ENCODE measurements at places on chromosomes 3 and 15. TPM values are rescaled to one million over a fixed set of nuclear protein-coding genes. Genes with fewer than 3 reads are reported as not detected.

DNA sequence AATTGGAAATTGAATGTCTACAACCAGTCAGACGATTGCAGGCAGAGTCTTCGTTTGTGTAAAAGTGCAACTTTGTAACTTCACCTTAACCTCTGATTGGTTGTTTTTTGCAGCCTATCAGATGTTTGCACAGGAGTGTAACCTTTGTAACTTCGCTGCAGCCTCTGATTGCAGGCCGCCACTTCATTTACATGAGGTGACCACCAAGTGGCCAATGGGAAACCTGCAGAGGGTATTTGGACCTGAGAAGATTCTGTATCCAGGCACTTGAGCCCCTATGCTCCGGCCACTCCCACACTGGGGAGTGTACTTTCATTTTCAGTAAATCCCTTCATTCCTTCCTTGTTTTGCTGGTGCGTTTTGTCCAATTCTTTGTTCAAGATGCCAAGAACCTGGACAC is 68.1 kb upstream of the PFN2 start:
- no peaks in the 10 kb centered on the region for H3K4me1 ChIP-seq
- no peak overlapping the region for H3K27ac ChIP-seq
- H3K27me3 ChIP-seq: peaks cover 5% of the 10 kb centered on the region
- H3K4me3 ChIP-seq: no peak overlapping the region
- H3K36me3 ChIP-seq: no peaks in the 10 kb centered on the region
- no peak for DNase-seq

- no peaks in the 10 kb centered on the region for H3K27me3 ChIP-seq
- H3K4me1 ChIP-seq: peaks cover 11% of the 10 kb centered on the region
- no peak overlapping the region for H3K27ac ChIP-seq
- no peak for DNase-seq
Measured at GRCh38 chr15:42191610-42192346, 16.3 kb downstream of the VPS39 start.

The NDN gene
- 3.5 TPM for total RNA-seq

- no peaks in the 10 kb centered on the region for H3K27me3 ChIP-seq
- H3K4me1 ChIP-seq: no peaks in the 10 kb centered on the region
- DNase-seq: no peak
- no peak overlapping the region for H3K4me3 ChIP-seq
Measured at GRCh38 chr3:27607370-27607769, 114.8 kb downstream of the EOMES start.

- no peaks in the 10 kb centered on the region for H3K27me3 ChIP-seq
- no peak for DNase-seq
- H3K4me1 ChIP-seq: peaks cover 33% of the 10 kb centered on the region
Measured at GRCh38 chr3:16912400-16913263, 27.9 kb downstream of the PLCL2 start.

The ARNT2 gene
- not detected for total RNA-seq

GRCh38 chr3:179018808-179019207 is 52.8 kb downstream of the ZMAT3 start:
- peaks cover 36% of the 10 kb centered on the region for H3K4me1 ChIP-seq
- no peak for DNase-seq
- peaks cover 5% of the 10 kb centered on the region for H3K36me3 ChIP-seq
- H3K27me3 ChIP-seq: no peaks in the 10 kb centered on the region
- no peak overlapping the region for H3K4me3 ChIP-seq
- no peak overlapping the region for H3K27ac ChIP-seq

DNA sequence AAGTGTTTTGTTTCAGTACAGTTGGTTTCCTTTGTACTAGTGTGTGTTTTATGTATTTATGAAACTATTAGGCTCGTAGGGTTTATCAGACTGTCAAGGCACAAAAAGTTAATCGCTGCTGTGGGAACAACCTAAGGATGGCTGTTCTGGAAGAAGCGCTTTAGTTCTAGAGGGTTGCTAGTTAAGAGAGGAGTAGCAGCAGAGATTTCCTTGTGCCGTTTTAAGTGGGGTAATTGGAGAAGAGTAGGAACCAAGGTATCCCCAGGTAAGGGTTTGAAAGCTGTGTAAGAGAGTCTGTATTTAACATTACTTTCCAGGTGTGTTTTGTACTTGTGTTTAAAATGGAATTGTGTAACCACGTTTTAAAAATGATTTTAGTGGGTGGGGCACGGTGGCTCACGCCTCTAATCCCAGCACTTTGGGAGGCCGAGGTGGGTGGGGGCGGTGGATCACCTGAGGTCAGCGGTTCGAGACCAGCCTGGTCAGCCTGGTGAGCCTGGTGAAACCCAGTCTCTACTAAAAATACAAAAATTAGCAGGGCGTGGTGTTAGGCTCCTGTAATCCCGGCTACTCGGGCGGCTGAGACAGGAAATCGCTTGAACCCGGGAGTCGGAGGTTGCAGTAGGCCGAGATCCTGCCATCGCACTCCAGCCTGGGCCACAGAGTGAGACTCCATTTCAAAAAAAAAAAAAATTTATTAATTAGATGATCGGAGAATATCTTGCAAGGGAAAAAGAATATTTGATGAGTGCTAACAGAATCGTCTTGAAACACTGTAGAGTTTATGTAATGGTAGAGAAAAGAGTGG is 2.6 kb downstream of the MORF4L1 start:
- no peak for DNase-seq
- H3K27me3 ChIP-seq: no peaks in the 10 kb centered on the region
- H3K4me1 ChIP-seq: peaks cover 38% of the 10 kb centered on the region
- H3K36me3 ChIP-seq: peaks cover 6% of the 10 kb centered on the region

Data from activated naive CD8-positive, alpha-beta T cell treated with anti-CD3 and anti-CD28 coated beads, Interleukin-2, amount 10 ng/mL, durations not matched to agents 7 days and 5 days (primary cell).